Activated T-cell treated with anti-CD3 and anti-CD28 coated beads for 24 hours (primary cell): ENCODE measurements at places on chromosomes 2 and 18.

- DNase-seq = no peak
These were observed 8.3 kb upstream of the COL6A3 start for GRCh38 chr2:237422309-237422708.

- no peak for DNase-seq
These were observed 177.7 kb upstream of the SMAD2 start for GRCh38 chr18:48108136-48108535.

GRCh38 chr2:151239624-151240023 is 22.0 kb downstream of the RBM43 start:
- DNase-seq = no peak

DNA sequence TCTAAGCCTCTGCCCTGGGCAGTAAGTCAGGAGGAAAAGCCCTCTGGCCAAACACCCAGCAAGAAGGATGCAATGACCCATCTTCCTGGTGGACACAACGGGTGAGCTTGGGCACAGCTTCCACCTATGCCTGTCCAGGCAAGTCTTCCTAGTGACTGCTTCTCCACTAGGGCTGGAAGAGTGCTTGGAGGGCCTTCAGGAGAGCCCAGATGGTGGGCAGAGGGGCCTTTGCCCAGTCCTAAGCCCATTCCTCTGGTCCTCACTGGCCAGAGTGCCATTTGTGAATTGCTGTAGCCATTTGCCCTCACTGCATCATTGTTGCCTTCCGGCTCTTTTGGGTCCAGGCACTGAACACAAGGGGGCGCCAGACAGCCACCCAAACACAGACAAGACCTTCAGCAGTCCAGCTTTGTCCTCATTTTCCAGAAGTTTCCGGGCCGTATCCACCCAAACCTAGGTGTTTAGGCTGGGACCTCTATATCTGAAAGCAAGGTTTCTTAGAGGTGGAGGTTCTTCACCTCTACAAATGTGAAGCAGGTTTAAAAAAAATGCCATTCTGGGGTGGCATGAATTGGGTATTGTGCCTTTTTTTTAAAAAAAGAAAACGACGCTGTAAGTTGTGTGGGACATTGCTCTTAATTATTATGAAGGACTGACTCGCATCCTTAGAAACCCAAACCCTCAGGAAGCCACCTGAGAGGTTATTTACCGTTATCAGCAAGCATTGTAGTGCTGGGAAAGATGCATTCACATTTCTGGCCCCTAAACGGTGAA is 29.5 kb downstream of the PAX8 start:
- DNase-seq = peak; percentile 65

GRCh38 chr2:196335221-196335634 is 163.8 kb upstream of the STK17B start:
- no peak for DNase-seq

DNA sequence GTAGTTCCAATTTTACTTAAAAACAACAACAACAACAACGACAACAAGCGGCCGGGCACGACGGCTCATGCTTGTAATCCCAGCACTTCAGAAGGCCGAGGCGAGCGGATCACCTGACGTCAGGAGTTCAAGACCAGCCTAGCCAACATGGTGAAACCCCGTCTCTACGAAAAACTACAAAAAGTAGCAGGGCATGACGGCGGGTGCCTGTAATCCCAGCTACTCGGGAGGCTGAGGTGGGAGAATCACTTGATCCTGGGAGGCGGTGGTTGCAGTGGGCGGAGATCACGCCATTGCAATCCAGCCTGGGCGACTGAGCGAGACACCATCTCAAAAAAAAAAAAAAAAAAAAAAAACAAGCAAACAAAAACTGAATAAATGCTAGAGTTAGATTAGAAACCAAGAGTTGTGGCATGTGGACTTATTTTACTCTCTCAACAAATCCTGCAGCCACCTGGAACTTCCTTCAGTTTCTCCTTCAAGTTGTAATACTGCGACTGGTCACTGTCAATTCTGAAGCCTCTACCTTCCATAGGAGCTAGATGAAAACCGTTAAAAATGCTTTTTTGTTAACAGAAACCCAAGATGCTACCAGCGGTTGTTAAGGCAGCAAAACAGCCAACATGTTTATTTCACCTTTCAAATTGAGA is 1.3 kb downstream of the ATP5F1A start:
- no peak for DNase-seq

- DNase-seq = no peak
These were observed 80.0 kb upstream of the ZNF532 start for GRCh38 chr18:58784601-58785137.

- no peak for DNase-seq
These were observed 62.5 kb downstream of the REEP1 start for GRCh38 chr2:86274918-86275275.

- DNase-seq = no peak
These were observed 32.6 kb upstream of the AAK1 start for GRCh38 chr2:69676146-69676545.

- DNase-seq = no peak
These were observed 15.3 kb upstream of the GAREM2 start for GRCh38 chr2:26157580-26157979.

DNA sequence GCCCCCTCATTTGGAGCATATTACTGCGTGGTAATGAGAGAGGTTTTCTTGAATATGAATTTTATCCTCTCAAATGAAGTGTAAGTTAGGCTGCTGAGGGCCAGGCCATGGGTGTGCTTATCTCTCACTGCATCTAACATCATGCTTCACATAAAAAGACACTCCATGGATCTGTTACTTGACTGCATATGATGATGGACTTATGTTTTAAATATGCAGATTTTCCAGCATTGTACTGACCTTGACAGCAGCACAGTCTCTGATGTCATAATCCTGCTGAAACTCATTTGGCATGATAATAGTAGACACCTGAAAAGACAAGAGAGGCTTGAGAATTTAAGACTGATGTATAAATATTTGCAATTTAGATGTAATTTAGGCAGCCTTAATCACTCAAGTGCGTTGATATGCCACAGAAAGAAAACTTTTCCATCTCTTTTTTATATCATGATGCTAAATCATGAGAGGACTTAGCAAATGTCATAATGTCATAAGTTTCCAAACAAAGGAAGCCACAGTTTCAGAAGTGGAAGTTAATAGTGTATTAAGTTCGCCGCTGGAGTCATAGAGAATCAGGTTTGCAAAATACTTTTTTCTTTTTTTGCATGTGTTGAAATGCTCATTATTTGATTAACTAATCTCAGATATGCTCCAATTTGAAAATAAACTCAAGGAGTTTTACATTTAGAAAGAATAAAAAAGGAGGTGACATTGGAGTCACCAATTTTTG is 62.7 kb upstream of the CD302 start:
- no peak for DNase-seq

DNA sequence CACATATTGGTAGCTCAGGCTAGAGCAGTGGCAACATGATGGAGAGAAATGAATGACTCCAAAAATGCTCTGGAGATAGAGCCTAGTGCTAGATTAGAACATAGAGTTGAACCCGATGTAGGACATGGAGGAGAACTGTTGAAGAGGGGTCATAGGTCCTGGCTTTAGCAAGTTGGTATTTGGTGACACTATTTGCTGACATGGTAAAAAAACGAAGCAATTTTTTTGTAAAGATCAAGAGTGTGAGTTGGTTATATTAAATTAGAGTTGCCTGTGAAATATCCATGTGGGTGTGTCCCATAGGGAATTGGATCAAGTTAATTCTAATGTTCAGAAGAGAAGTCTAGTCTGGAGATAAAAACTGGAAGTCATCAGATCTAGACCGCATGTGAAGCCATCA is 143.0 kb upstream of the RASGRP3 start:
- DNase-seq = no peak

- DNase-seq = no peak
These were observed 3.5 kb downstream of the ADCYAP1 start for GRCh38 chr18:907885-908757.

- no peak for DNase-seq
These were observed 143.4 kb downstream of the TMEM17 start for GRCh38 chr2:62362561-62362960.

DNA sequence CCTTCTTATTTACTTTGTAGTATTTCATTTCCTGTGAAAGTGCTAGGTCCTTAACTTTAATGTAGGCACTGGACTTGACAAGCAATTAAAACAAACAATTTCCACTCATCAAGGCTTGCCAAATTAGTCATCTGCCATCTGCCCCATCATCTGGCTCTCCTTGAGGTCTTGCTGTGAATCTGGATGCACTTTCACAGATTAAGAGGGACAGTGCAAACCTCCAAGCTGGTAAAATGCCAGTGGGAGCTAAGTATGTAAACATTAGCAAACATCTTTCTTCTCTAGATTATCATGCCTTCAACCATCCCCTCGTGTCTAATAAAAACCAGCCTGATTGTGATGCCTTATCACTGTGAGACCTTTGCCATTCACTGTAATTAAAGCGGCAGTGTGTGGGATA is 402.9 kb downstream of the ERBB4 start:
- no peak for DNase-seq
